ENCODE measurements at places on chromosomes 5 and 9.
A peak's percentile ranks its signal among the peaks of the same experiment; 100 is the strongest.

DNA sequence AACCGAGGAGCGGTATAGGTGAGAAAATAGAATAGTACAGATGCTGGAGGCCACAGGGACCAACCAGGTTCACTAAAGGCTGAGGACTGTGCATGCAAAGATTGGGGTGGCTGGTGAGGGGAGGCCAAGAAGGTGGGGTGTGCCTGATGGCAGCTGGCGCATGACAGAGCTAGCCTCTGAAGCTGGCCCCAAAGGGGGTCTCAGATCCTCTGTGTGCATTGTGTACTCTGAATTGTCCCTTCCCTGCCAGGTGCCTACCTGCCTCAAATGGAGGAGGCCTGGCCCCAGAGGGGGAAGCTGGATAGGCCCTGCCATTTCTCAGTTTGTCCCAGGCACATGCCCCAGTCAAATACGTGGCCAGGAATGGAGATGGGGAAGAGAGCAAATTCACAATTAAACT lies 63.1 kb downstream of the CRB2 start:
- DNase-seq: no peak

DNA sequence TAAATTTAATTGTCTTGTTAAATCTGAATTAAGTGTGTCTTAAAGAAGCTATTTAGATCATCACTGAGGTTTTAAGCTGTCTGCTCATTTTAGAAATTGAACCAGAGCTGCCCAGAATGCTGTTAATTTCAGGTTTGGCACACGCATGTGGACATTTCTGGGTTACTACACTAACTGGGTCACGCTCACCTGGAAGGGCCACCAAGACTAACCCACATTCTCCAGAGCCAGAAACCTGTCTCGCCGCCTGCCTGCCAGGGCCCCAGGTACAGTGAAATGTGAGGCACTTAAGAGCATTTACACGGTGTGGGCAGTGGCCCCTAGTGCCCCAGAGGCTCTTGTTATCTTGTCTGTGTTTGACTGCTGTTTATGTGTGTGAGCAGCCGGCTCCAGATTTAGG lies 46.6 kb downstream of the ATP10B start:
- no peak for DNase-seq

- DNase-seq: no peak
Observed at GRCh38 chr9:120801441-120801840, 8.2 kb upstream of the FBXW2 start.

- DNase-seq: peak; percentile 29
Observed at GRCh38 chr5:74851684-74852353, 14.4 kb downstream of the FAM169A start.

DNA sequence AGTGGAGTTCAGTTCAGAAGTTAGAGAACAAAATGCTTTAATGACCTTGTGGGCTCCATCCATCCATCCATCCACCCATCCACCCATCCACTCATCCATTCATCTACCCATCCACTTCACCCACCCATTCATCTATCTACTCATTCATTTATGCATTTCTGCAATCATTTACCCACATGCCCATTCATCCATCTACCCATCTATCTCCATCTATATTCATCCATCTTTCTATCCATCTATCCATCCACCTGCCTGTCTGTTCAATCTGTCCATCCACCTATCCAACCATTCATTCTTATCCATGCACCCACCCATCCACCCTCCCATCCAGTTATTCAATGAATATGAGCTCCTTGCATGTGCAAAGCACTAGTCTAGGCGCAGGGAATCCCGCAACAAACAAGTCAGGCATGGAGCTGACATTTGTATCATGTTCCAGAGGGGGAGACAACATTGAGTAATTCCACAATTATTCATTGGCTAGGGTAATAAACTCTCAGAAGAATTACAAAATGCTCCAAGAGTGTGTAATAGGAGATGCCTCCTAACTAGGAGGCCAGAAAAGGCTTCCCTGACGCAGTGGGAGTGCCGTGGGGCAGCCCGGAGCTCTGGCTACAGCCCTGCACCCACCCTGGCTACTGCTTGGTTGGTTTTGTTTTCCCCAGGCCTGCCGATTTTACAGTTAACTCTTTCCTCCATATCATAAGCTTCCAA lies 211.2 kb downstream of the NXNL2 start:
- DNase-seq: no peak

GRCh38 chr9:92607773-92608172 lies 62.2 kb downstream of the IPPK start:
- no peak for DNase-seq

- DNase-seq: no peak
Observed at GRCh38 chr5:159705948-159706347, 210.3 kb upstream of the ADRA1B start.

GRCh38 chr5:140329739-140330481 lies 16.5 kb downstream of the HBEGF start:
- DNase-seq: no peak

DNA sequence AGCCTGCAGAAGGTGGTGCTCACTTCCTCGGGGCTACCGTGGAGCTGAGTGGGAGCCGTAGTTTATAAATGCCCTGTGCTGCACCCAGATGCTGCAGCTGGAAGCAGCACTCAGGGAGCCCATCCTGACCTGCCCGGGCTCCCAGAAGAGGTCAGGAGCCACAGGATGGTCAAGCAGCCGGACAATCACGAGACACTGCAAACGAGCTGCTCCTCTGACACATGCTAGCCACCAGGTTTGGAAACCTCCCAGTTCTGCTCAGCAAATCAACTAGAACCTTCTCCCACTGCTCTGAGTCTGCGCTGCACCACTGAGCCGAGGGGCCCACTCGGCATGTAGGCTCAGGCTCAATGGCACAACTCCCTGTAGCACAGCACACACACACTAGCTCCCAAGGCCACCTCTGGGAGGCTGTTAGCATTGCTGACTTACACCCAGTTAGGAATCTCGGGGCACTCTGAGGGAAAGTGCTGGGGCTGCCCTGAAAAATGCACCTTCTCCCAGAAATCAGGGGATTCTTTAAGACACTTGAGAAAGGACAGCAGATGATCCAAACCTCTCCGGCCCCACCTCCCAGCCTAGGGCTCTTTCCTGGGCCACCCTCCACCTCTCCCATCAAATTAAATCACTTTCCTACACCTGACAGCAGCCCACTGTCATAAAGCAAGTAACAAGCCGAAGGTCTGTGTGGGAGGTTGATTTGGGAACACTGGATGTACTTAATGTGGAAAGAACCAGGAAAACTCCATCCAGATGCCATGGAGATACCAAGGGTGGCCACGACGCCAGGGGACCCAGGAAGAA lies 59.1 kb downstream of the PSMB7 start:
- no peak for DNase-seq

- DNase-seq: peak; percentile 97
Observed at GRCh38 chr9:127899128-127899943, at the start of gene ST6GALNAC6. Gene ST6GALNAC6, minus strand, starts transcription at chr9:127899603. Its CDS starts 1,622 bp downstream, at chr9:127897981.

GRCh38 chr5:115313632-115314031 lies 17.2 kb upstream of the CCDC112 start:
- DNase-seq: no peak

GRCh38 chr9:2128141-2128540 lies 113.0 kb downstream of the SMARCA2 start:
- DNase-seq: no peak

DNA sequence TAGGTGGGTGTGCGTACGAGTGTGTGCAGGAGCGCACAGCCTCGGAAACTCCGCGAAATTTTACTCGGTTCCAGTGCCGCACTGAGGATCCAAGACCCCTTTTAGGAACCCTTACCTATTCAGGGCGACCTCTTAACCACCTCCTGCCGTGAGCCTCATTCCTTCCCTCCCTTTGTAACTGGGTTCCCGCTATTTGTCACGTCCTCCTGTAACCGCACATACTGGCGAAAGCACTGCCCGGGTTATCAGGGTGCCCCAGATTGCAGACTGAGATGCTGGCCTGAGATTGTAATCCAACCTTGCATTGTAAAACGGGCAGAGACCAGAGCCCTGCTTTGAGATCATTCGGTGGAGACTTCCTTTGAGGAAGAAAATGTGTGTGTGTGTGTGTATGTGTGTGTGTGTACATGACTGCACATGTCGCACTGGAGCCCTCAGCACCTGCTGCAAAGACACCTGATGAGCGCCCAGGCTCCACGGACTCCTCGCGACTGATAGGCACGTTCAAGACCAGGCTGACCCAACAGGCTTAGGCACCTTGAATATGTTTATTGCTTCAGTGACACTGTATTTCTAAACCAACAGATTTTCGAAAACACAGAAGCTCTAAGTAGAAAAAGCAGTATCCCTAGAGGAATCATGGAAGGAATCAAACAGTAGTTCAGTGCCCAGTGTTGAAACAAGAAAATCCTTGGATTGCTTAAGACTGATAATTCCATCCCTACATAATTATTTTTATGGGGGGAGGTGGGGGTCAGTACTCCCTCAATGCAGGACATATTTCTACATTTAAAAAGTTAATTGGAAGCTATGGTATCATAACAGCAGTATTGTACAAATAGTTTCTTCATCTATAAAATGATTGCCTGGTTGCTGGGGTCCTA lies 86.5 kb upstream of the TNFAIP8 start:
- peak; percentile 16 for DNase-seq

- no peak for DNase-seq
Observed at GRCh38 chr9:93565089-93565488, 11.3 kb upstream of the PHF2 start.

GRCh38 chr5:90438100-90438499 lies 28.5 kb upstream of the CETN3 start:
- no peak for DNase-seq

DNA sequence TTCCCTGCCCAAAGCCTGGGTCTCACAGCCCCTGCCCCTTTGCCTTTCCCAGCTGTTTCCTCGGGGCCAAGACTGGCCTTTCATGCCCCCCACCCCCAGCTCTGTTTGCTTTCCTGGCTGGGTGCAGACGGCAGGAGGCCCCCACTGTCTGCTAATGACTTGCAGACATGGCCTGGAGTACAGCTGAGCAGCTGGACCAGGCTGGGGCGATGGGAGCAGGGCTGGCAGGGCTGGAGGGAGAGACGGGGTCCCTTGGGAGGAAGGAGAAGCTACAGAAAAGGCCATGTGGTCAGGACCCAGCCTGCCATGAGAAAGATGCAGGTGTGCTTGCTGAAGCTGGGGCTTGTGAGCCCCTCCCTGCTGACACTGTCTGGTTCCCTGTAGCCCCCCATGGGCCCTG lies 28.3 kb upstream of the GFPT2 start:
- DNase-seq: no peak

- no peak for DNase-seq
Observed at GRCh38 chr5:14980698-14981097, 109.1 kb upstream of the ANKH start.

GRCh38 chr9:97405551-97405950 lies 6.3 kb upstream of the TDRD7 start:
- DNase-seq: no peak

DNA sequence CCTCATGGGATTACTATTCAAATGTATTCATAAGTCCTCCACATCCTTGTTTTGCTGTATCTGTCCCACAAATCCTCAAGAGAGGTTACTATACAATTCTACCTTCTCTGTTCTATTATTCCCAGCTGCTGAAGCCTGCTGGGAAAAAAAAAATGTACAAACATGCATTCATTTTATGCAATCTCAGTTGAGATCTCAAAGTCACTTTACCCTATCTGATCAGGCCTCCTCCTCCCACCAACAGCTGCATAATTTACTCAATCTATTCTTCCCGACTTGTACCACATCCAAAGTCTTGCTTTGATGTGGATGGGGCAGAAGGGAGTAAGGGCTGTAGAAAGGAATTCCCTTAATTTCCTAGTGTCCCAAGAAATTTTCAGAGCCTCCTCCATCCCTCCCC lies 28.6 kb downstream of the PSIP1 start:
- no peak for DNase-seq

- no peak for DNase-seq
Observed at GRCh38 chr5:23579566-23579965, 72.2 kb downstream of the PRDM9 start.

DNA sequence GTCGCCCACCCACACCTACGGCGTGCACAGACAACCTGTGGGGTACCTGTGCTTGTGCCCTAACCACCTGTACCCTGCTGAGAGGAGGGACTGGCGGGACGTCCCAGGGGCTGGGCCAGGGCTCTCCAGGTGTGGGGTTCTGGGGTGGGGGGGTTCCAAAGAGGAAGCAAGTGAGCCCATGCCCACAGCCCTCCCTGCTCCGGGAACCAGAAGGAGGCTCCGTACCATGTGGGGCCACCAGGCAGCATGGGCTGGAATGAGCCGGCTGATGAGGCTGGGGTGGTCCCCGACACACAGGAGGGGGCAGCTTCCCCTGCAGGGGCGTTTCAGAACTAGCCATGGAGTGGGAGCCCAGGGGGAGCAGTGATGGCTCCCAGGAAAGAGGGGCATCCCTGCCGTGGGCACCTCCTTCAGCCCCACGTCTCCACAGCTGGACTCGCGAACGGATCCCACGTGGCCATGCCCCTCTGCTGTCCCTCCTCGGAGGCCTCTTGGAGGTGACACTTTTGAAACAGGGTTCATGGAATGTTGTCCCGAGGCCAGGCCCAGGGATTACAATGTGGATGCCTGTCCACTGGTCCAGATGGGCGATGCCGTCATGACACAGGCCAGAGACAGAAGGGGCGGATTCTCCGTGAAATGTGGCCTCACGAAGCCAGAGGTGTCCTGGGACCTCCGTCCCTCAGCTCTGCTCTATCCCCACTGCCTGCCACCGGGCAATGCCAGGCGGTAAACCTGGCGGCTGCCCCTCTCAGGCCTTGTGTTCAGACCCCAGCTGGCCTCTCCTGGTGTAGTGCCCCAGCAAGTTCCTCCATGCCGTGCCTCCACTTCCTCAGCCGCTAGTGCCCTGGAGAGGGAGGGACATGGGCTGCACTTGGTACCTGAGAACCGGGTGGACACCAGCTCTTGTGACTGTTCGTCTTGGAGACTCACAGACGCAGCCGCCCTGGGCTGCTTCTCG lies 33.6 kb upstream of the IRX4 start:
- DNase-seq: no peak

DNA sequence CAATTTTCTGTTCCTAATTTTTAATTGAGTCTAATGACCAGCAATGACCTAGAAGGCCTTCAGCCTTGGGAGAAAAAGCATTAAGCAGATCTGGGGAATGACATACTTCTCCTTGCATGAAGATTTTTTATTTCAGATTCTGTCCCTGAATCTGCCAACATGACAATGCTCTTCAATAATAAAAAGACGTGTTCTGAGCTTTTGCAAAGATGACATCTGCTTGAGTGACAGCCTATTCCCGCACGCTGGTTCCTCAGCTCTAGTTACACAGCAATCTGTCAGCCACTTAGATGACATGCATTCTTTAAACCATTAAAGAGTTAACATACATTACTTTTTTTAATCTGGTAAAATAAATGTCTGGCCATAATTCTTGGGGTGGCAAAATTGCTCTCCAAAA lies 129.3 kb upstream of the CDH6 start:
- DNase-seq: no peak

DNA sequence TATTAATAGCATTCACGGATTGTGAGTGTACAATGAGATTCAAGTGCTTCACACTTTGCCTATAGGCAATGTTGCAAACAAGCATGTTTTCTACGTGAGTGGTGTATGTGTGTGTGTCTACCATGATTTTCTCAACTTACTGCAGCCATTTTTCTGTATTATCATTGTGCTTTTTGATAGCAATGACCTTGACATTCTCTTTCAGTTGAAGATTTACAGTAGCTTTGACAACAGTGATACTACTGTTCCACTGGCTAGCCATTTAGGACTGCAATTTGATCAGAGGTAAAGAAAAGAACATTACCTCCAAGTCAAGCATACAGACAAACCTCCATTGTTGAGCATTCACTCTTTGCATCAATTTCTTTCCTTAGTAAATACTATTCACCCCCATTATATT lies 297.0 kb downstream of the MAN2A1 start:
- no peak for DNase-seq

All from GM20000 (cell line).